ENCODE measurements at places on chromosomes 3 and 15.

DNA sequence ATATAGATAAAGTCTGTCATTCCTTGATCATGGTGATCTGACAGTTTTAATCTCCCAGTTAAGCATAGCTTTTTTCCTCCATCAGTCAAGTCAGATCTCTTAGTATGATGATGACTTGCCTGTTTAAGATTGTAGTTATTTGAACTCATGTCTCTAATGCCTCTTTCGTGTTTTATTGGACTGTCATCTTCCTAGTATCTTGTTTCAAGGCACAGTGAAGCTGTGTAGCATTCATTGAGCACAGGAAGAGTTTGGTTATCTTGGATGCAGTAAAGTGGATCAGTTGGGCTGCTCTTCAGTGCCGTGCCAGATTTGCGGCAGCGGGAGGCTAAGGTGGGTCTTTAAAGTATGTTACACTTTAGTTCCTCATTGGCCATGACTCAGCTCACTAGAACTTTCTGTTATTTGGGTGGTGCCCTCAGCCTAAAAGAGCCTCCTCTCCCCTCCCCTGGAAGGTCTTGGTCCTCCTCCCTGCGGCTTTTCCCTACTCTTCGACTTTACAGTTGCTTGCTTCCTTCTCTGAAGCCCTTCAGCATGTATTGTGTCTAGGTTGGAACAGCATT, 45.7 kb upstream of the SKOR1 start:
- DNase-seq: no peak

DNA sequence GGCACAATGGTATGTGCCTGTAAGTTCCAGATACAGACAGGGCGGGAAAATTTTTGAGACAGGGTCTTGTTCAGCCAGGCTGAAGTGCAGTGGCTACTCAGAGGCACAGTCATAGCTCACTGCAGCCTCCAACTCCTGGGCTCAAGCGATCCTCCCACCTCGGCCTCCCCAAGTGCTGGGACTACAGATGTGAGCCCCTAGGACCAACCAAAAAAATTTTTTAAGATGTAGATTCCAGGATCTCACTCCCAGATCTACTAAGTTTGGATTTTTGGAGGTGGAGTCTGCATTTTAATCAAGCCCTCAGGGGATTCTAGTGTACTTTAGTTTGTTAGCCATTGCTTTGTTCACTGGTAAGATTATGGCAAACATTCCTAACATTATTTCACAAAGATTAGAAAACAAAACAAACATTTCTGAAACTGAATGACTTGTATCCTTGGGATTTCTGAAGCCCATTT, 2.7 kb downstream of the LIPH start:
- no peak for DNase-seq

- no peak for DNase-seq
These were observed 186.2 kb downstream of the GOLGA6L6 start for GRCh38 chr15:20355256-20355868.

- DNase-seq: no peak
These were observed 4.1 kb upstream of the HDAC11 start for GRCh38 chr3:13475871-13476590.

- no peak for DNase-seq
These were observed 1.3 kb downstream of the PLA2G4B start for GRCh38 chr15:41839781-41840491.

GRCh38 chr3:134446800-134447199, 39.0 kb downstream of the ANAPC13 start:
- no peak for DNase-seq

DNA sequence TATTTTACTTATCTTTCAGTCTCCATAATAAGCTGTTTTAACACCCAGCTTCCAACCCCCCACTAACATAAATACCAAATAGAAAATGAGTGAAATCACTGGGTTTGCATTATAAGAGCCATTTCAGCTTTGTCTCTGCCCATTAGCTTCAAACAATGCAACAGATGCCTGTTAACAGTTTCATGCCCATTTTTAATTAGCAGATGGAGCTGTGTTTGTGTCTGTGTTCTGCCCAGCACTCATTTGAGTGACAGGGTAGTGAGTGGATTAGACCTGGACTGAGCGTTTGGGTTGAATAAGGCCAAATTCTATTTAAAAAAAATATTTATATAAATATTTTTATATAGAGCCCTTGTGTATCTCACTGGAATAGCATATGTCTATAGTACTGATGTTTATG, 7.4 kb downstream of the RAB8B start:
- no peak for DNase-seq

DNA sequence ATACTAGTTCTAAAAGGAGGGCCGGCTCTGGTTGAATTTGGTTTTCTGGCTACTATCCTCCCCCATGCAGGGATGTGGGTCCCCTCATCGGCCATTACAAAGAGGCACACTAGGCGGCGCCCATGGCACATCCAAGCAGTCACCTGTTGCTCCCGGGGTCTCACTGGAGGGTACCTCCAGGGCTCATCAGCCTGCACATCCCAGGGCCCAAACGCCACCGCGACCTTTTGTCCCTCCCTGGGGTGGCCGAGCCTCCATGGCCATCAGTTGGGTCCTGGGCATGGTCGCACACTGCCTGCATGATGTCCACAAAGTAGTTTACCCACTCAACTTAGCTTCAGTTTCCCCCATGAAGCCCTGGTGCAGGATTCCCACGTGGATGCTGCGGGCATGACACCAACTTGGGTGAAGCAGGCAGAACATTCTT, 28.3 kb downstream of the IDH3A start:
- no peak for DNase-seq

DNA sequence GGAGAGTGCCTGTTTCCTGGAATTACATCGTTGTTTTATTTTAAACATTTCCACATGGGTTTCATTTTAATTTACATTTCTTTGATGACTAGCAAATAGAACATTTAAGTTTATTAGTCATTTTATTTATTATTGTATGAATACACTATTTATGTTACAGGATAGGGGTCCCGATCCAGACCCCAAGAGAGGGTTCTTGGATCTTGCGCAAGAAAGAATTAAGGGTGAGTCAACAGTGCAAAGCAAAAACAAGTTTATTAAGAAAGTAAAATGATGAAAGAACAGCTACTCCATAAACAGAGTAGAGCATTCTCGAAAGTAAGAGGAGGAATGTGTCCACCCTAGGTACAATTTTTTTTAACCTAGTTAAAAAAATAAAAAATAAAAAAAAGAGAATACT, 539.5 kb downstream of the NAALADL2 start:
- no peak for DNase-seq

DNA sequence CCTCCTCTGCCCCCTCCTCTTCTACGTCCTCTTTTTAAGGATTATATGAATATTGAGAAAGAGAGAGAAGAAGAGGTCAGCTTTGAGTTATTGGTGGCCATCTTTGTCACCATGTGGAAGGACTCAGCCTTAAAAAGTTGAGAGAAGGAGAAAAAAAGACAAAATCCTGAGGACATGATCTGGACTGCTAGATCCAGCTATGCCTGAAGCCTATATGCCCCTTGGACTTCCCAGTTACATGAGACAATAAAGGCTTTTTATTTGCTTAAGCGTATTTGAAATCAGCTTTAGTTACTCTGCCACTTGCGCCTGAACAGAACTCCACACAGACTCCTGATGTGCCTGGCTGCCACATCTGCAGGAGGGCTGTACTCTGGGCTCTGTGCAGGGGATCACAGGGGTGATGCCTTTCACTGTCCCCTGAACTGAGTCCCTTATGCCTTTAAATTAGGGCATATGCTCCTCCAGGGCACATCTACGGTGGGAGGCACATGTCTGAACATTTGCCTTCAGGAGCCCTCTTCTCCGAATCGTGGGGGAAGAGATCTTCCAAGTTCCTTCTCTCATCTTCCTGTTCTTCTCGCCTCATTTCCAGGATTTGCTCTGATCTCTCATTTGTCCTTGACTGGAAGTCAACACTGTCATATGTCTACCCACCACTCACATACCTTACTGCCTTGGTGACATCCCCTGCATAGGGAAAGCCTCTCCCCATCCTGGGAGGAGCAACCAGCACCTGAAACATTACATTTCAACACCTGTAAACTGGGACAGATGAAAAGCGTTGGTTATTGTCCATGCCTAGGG, 14.0 kb upstream of the PLA2G4E start:
- DNase-seq: no peak

DNA sequence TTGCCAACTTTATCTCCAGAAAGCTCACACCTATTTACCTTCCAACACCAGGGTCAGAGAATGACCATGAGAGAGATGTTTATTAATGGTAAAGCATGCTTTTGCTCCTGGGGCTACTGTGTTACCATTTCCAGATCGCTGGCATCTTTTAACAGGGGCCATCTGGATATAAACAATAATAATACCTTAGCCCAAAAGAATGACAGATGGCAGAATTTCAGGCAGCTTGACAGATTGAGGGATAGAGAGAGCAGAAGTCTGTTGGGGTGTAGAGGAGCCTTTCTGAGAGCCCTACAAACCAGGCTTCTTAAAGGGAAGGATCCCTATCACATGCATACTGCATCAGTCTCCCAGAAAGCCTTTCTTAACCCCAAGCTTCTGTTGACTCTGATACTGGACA, 17.7 kb downstream of the RBP1 start:
- no peak for DNase-seq

Data from effector CD4-positive, alpha-beta T cell (primary cell).